ENCODE measurements at places on chromosomes 3 and 15.

DNA sequence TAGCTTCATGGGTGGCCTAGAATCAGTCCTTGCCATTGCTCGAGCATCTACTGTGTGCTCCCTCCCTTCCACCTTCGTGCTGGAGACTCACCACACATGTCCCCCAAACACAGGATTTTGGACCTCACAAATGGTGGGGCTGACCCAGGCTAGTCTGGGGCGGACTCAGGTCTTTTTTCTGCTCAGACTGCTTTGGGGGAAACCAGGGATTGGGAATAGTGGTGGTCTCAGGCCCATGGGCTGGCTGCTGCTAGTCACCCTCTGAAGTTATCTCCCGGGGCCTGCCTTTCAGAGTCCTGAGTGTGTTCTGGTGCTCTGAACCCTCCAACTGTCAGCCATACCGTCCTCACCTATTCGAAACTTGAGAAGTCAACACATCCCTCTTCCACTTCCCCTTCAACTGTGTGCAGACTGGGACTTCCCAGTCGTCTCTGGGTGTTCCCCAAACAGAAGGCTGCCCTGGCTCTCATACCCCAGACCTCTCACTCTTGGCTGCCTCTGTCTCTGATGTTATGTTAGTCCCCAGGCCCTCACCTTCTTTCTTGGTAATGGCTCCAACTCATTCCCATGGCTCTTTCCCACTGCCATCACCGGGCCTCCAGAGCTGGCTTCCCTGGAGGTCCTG is 46.0 kb downstream of the PPCDC start:
- DNase-seq = no peak

DNA sequence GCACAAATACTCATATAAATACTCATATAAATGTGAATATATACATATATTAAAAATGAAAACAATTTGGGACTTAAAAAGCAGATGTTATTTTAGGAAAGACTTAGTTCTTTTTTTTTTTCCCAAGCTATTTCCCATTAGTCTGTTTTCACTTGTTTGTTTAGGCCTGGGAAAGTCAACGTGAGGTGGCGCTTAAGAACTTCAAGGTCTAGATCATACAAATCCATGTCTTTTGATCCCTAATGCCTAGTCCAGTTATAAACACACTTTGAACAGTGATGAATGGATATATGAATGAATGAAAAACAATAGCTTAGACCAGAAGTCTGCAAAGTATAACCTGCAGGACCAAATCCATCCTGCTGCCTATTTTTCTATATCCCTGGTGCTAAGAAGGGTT is 224.5 kb downstream of the CGGBP1 start:
- no peak for DNase-seq

GRCh38 chr3:145272684-145273083 is 888.3 kb downstream of the PLOD2 start:
- no peak for DNase-seq

GRCh38 chr15:70345251-70346019 is 247.7 kb upstream of the TLE3 start:
- DNase-seq = no peak

- no peak for DNase-seq
Observed at GRCh38 chr3:67037615-67038014, 39.5 kb downstream of the KBTBD8 start.

DNA sequence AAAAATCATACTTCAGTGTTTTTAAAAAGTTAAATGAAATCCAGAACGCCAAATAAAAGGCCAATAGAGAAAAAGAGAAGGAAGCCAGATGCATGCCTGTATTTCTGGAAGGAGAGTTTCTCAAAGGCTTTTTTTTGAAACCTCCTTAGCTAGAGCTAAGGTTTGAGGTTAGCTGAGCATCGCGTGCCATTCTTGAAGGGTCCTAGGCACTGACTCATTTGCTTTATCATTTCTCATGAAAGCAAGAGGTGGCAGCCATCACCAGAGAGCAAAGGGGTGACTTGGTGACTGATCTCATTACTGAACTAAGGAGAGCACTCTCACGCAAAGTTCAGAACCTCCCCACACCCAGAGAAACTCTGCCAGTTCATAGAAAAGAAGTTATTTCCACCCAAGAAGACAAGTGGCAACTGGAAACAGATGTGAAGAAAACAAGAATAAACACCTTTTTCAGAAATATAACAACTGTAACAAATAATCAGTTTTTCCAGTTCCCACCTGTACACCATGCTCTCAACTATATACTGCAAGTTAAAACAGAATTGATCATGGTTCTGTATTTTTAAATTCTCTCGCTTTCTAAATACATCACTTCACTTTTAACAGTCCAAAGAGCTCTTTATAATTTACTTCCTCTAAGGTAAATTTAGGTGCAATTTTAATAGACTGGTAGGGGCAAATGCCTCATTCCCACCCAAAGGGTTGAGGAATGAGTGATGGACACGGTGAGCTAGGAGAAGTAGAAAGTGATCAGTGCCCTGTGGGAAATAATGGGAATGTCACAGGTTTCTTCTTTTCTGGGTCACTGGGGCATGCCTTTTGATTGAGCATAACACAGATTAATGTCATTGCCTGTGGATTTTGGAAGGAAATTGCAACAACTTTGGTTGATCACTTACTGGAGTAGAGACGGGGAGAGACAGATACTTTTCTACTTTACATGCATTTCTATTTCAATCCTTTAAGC is 24.7 kb downstream of the GPR15 start:
- DNase-seq = no peak

All from NCI-H2081 (cell line).